ENCODE measurements at places on chromosomes 11 and 22.

- no peak for DNase-seq
Measured at GRCh38 chr11:37078521-37078920, 480.5 kb upstream of the RAG2 start.

GRCh38 chr11:45143494-45143893 lies 2.9 kb upstream of the PRDM11 start:
- no peak for DNase-seq

DNA sequence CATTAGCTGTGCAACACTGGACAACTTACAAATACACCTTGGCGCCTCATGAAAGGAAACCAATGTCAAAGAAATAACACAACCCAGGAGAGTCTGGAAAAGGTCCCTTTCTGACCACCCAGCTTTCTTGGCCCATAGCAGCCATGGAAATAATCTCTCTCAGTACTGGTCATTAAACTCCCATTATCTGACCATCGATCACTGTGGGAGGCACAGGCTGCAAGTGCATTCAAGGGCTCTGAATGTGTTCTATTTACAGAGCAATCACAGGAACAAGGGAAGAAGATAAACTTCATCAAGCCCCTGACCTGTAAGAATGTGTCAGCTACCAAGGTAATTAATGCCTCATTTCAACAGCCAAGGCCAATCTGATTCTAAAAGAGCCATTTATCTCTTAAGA lies 40.1 kb downstream of the CTSC start:
- DNase-seq = no peak

DNA sequence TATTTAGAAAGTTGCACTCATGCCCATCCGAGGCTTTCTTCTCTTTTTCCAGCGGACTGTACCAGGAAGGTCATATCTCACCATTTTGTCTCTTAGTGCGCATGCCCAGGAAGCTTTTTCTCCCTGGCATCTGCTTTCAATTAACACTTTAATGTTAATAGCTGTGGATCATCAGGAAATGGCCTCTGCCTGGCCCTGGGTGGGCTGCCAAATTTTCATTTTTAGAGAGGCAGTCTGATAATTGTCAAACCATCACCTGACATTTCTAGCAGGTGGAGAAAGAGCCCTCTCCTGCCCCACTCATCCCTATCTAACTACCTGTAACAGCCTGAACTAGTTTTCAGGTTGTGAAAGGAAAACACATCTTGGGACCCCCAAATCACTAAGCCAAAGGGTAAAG lies 257.4 kb upstream of the LRRC4C start:
- DNase-seq = no peak

DNA sequence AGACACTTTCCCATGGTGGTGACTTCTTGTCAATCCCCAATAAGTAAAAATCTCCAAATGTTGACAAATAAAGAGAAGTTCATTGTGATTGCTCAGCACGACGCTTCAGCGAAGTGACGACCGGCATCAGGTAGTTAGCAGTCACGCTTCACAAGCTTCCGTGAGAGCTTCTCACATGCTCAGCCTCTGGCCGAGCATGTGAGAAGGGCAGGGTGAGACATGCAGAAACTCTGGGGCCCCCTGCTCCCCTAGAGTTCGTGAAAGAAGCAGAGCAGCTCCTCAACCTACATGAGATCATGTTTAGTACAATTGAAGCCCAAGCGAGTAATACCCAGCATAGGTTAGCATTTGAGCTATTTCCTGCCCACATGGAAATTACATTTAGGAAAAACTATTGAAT lies 4.4 kb upstream of the C11orf16 start:
- DNase-seq = no peak

DNA sequence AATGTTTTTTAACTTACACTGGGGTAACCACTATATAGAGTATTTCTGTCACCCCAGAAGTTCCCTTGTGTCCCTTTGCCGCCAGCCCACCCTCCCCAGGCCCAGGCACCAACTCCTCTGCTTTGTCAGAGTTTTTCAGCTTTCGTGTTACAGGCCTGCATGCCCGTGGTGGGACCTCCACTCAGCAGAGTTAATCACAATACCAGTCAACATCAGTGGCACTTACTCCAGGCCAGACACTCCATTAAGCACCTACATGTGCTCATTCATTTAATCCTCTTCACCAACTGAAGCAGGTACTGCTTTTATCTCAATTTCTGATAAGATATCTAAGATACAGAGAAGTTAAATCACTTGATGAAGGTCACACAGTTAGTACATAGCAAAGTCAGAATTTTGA lies 63.3 kb downstream of the LIF start:
- no peak for DNase-seq

DNA sequence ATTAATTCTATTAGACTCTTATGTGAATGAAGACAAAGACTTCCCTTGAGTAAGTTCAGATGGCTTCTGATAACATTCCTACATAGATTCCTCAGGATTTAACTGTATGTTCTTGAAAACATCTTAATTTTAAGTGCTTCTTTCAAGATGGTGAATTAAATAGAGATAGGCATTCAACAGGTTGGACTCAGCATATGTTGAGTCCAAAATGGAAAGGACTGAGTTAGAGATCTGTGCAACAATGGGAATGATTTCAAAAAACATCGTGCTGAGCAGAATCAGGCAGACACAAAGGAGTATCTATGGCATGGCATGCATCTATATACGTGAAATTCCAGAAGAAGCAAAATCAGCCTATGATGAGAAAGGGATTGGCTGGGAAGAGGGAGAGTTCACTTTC lies 36.2 kb downstream of the ZNF195 start:
- DNase-seq = no peak

DNA sequence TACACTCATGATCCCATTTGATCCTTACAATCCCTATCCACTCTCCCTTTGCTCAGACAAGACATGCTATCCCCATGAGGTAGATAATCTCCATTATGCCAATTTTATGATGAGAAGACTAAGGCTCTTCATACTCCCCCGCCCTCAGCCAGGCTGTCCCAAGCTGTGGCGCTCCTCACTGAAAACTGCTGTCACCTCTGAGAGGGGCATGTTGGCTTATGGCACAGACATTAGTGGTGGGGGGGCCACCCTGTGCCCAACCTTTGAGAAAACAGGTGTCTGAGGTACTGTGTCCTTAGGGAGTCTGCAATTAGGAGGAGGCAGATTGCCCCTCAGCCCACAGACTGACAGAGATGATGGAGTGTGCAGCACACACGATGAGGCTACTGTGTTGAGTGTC lies 2.4 kb downstream of the DDTL start:
- DNase-seq = no peak

- no peak for DNase-seq
Measured at GRCh38 chr11:123778511-123778910, 24.2 kb upstream of the OR6X1 start.

DNA sequence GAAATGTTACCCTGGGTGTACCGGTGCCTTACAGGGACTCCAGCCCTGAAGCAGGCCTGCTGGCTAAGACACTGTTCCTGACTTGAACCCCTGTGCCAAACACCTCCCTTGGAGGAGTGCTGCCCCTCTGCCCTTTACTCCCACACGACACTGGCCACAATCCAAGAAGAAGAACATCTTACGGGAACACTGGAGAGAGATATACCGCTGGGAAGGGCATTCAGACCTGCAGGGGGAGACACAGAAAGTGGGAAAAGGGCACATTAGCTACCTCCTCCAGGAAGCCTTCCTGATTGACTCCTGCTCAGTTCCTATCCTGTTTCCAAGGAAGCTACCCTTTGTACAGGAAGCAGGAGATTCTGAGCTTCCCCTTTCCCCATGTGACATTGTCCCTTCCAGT lies 18.7 kb downstream of the TMPRSS13 start:
- DNase-seq = no peak

DNA sequence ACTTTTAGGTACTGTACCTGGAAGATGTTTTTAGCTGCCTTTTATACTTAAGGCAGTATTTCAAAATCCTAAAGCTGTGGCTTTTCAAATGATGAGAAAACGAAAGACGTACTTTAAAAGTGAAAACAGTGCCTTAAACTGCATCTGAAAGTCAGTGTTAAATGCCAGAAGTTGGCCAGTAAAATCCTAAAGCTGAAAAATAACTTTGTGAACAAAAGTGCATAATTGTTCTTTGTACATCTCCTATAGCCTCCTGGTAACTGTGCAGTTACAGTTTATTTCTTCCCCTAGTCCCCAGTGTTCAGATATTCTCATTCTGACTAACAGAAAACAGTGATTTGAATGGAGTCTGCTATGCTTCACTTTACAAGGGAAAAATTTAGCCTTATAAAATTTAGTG lies 6.8 kb downstream of the EED start:
- no peak for DNase-seq

DNA sequence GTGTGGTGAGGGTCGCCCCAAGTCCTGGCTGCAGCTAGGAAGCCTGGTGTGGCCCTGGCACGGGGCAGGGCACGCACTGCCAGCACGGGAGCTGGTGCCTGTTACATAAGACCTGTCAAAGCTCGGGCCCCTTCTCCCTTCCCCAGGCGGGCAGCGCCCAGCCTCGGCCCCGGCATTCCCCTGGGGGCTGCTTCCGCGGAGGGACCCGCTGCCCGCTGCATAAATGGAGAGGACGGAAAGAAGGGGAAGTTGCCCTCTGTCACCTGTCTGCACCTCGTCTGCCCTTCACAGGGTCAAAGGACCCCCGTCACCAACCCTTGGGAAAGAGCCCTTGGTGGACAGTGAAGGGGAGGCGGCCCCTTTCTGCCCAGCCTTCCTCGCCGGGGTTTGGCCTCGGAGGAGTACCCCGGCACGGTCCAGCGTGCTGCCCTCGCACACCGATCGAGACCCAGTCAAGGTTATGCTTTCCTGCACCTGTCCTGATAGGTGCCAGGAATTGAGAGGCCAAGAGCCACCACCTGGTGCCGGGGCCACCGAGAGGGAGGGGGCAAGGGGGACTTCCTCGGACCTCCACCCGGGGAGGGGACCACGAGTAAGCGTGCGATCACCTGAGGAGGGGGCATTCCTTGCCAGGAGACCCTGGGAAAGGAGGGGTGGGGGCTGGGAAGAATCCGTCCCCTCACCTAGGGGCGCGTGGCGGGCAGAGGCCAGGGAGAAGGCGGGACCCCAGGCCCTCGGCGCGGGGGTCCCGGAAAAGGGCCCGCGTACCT lies 16.8 kb upstream of the MFRP start:
- DNase-seq = no peak

DNA sequence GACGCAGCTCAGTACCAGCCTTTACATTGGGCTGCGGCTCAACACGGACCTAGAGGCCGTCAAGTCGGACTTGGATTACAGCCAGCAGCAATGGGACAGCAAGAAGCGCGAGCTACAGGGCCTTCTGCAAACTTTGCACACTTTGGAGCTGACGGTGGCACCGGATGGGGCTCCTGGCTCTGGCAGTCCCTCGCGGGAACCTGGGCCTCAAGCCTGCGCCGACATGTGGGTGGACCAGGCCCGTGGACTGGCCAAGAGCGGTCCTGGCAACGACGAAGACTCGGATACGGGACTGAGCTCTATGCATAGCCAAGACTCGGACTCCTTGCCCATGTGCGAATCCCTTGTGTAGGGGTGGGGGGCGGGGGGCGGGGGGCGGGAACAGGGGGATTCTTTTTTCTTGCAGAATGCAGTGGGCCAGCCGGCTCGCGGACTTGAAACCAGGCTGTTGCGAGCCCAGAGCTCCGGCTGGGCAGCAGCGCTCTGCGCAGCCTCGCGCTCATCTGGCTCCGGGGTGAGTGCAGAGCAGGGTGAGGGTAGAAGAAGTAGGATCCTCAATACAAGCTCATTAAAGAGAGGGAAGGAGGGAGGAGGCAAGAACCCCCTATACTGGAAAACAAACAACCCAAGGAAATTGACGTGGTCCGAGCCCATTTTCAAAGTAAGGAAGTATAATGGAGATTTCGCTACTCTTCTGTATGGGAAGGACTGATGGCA lies 1.8 kb downstream of the RASSF10 start:
- DNase-seq = no peak

GRCh38 chr22:36104988-36105387 lies 55.6 kb downstream of the APOL3 start:
- DNase-seq = no peak

- no peak for DNase-seq
Measured at GRCh38 chr11:100367892-100368291, 319.2 kb upstream of the ARHGAP42 start.

GRCh38 chr11:7417328-7417727 lies 68.0 kb upstream of the OLFML1 start:
- DNase-seq = no peak

GRCh38 chr11:48034926-48035871 lies 54.8 kb downstream of the PTPRJ start:
- DNase-seq = peak; percentile 10

DNA sequence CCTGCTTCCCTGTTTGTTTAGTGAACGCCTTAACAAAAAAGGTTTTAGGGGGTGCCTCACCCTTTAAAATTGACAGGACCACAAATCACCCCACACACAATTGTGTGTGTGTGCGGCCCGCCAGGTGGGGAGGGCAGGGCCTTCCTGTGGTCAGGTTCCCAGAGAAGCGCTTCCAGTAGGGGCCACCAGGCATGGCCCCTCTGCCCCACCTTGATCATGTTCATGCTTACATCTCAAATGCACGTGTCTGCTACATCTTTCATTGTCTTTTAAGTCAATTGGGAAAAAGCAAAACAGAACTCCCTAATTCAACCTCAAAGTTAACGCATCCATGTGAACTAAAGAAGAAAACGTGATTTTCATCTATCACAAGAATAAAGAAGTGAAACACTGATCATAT lies 1335.3 kb downstream of the TBC1D22A start:
- DNase-seq = no peak

GRCh38 chr11:129320494-129320893 lies 55.2 kb upstream of the BARX2 start:
- no peak for DNase-seq

DNA sequence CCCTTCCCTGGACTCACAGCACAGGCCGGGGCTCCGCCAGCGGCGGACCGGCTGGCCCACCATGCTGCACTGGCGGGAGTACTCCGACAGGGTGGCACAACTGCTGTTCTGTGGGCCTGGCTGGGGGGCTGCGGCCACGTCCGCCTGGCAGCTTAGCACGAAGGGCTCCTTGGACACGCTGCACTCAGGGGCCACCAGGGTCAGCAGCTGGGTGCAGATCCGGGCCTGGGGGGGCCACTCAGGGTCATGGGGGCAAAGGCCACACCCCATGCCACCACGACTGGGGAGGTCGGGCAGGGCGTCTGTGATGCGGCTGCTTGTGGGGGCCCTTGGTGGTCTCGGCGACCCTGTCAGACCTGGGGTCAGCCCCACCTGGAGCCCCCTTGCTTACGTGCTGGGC lies 6.0 kb downstream of the MUC6 start:
- no peak for DNase-seq

DNA sequence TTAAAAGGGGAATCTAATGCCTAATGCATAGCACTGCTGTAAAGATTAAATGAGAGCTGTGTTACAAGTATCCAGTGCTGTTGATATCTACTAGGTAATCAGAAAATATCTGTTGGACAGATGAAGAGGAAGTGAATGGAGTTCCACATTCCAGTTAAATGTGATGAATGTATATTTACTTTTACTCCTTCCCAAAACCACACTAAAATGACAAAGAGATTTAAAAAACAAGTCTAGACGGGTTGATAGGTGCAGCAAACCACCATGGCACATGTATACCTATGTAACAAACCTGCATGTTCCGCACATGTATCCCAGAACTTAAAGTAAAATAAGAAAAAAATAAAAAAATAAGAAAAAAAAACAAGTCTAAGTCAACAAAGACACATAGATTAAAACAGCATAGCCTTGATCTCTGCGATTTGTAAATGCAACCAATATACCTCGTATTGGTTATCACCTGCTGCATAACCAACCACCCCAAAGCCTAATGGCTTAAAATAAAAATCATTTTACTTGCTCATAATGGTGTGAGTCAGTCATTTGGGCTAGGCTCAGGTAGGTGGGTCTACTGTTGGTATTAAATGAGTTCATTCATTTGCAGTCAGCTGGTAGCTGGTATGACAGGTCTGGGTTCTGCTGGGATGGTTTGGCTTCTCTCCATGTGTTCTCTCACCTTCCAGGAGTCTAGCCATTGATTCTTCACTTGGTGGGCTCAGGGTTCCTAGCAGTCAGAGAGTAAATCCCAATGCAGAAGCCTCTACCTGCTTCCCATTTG lies 39.7 kb upstream of the SLC6A5 start:
- DNase-seq = no peak

Measured in hypothalamus (tissue), 51 donors.